H1 (cell line): ENCODE measurements at places on chromosomes 3 and 15. TPM values are rescaled to one million over a fixed set of nuclear protein-coding genes. Genes with fewer than 3 reads are reported as not detected.

Gene GABRA5
- 14.5 and 15.0 TPM in 2 replicates for total RNA-seq

Gene PATL2
- total RNA-seq = 0.48 and 0.65 TPM in 2 replicates

DNA sequence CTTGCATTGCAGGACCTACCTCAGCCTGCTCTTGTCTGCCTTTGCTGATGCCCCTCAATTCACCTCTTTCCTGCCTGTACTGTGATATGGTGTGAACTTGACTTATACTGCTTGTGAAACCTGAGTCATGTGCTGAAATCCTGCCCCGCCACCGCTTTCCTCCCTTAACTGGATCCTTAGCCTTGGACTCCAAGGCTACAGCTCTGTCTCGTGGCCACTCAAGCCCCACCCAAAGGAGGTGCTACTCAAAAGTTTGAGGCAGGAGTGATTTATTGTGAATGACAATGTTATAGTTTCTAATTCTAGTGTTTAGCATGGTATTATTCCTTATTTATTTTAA, 56.1 kb downstream of the MYZAP start:
- H3K36me3 ChIP-seq = no peaks in the 10 kb centered on the region
- no peak overlapping the region for H3K4me3 ChIP-seq
- no peaks in the 10 kb centered on the region for H3K4me1 ChIP-seq
- no peak for DNase-seq
- H3K27me3 ChIP-seq = no peaks in the 10 kb centered on the region

- no peaks in the 10 kb centered on the region for H3K36me3 ChIP-seq
- no peak overlapping the region for H3K27ac ChIP-seq
- DNase-seq = no peak
Measured at GRCh38 chr3:174859756-174860155, 622 bp downstream of the NAALADL2 start.

- no peaks in the 10 kb centered on the region for H3K27me3 ChIP-seq
- no peaks in the 10 kb centered on the region for H3K36me3 ChIP-seq
- no peak for DNase-seq
- H3K27ac ChIP-seq = no peak overlapping the region
Measured at GRCh38 chr3:115547207-115547606, 76.1 kb upstream of the GAP43 start.

DNA sequence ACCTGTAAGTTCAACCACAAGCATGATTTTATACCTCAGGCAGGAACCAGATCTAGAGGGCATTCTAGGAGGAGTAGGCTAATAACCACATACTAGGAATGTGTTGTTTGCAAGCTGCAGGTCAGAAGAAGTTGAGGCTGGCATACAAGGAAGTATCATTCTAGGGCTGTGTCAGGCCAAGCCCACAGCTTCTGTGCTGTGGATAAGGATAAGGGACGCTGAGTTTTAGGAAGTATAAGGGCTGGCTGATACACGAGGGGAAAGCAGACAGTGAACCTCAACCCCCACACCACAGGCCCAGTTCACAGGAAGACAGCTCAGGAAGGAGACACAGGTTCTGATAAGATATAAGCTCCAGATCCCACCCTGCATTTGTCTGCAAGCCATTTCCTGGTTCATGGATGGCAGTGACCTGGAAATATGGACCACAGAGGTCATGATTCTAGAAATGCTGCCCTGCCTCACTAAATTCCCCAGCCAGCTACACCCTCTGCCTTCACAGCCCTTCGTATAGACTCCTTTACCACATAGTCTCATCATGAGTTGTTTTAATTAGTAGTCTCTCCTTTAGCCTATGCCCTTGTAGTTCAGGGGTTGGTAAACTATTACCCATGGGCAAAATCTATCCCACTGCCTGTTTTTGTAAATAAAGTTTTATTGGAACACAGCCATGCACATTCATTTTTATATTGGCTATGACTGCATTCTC, 260.7 kb downstream of the OPA1 start:
- H3K4me3 ChIP-seq = no peak overlapping the region
- H3K36me3 ChIP-seq = no peaks in the 10 kb centered on the region
- H3K27ac ChIP-seq = no peak overlapping the region
- no peak for DNase-seq

DNA sequence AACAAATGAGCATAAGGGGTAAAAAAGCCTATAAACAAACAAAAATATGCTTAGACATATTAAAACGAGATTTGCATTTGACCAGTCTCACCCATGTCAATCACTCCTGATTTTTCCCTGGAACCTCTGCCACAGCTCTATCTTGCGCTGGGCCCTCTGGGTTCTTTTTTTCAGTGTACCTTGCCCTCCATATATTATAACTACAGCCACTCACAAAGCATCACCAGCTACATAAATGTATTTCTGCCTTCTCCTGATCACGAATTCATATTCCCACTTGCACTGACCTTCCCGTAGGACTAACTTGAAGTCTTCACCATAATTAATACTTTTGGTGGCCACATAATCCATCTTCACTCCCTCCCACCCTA, 395.6 kb upstream of the ROBO2 start:
- H3K4me1 ChIP-seq = no peaks in the 10 kb centered on the region
- no peak for DNase-seq
- H3K36me3 ChIP-seq = no peaks in the 10 kb centered on the region
- no peak overlapping the region for H3K4me3 ChIP-seq
- H3K27me3 ChIP-seq = no peaks in the 10 kb centered on the region

- peaks cover 4% of the 10 kb centered on the region; the same call in 1 of the 2 replicates for H3K4me1 ChIP-seq
- no peak overlapping the region for H3K4me3 ChIP-seq
- peaks cover 7% of the 10 kb centered on the region for H3K36me3 ChIP-seq
- H3K27ac ChIP-seq = no peak overlapping the region
- DNase-seq = no peak
- no peaks in the 10 kb centered on the region for H3K27me3 ChIP-seq
Measured at GRCh38 chr3:30676424-30677346, 70.3 kb downstream of the TGFBR2 start.
